ENCODE measurements at places on chromosomes 11 and 22. TPM values are rescaled to one million over a fixed set of nuclear protein-coding genes. Genes with fewer than 3 reads are reported as not detected.

DNA sequence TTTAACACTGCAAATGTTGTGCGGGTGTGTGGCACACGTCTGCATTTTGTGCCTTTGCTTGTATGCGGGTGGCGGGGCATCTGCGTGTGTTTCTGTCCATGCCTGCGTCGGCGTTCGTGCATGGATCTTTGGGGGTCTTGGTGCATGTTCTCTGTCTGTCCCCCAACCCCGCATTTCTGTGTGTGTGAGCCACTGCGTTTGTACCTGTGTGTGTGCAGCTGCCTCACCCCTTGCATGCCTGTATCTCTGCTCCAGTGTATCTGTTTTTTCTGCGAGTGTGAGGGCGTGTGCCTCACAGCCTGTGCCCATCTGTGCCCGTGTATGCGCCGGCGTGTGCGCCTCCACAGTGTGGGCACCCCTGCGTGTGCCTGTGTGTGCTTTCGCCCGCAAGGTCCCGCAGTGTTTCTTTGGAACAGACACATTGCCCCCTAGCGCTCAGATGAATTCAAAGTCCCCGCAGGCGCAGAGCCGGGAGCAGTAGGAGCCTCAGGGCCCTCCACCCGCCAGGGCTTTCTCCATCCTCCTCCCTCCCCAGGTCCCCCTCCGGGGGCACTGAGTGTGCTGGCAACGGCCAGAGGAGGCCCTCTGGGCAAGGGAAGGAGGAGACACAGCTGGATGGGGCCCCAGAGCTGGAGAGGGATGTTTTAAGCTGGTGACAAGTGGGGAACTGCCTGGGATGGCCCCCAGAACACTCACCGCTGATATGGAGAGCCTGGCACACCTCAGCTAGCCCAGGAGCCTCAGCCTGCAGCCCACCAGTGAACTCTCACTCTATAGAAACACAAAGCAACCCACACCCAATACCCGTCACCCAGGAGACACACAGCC lies 3.1 kb upstream of the MN1 start:
- peaks cover 46% of the 10 kb centered on the region for H3K4me1 ChIP-seq
- peak overlapping the region; percentile 48 for H3K4me3 ChIP-seq
- H3K27me3 ChIP-seq: no peaks in the 10 kb centered on the region
- no peaks in the 10 kb centered on the region for H3K36me3 ChIP-seq

The LTO1 gene
- 21.4 TPM for total RNA-seq

DNA sequence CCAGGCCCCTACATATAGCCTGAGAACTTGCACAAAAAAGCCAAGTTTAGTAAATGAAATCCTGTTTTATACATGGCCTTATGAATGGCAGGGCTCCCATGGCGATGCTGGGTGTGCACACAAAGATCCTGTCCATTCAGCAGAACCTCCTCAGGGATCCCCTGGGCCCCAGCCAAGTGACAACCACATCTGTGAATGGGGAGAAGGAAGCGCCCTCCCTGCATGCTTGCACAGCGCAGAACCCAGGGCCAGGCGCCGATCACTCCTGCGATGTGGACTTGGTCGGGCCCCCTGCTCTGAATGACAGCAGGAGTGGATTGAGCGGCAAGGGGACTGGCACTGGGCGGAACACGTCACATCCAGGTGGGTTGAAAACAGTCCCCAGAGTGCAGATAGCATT lies 4.5 kb upstream of the CDC42EP2 start:
- H3K4me1 ChIP-seq: peaks cover 35% of the 10 kb centered on the region
- no peaks in the 10 kb centered on the region for H3K36me3 ChIP-seq
- DNase-seq: no peak
- H3K27me3 ChIP-seq: no peaks in the 10 kb centered on the region
- no peak overlapping the region for H3K27ac ChIP-seq
- H3K4me3 ChIP-seq: no peak overlapping the region

The MAJIN gene
- total RNA-seq: not detected

DNA sequence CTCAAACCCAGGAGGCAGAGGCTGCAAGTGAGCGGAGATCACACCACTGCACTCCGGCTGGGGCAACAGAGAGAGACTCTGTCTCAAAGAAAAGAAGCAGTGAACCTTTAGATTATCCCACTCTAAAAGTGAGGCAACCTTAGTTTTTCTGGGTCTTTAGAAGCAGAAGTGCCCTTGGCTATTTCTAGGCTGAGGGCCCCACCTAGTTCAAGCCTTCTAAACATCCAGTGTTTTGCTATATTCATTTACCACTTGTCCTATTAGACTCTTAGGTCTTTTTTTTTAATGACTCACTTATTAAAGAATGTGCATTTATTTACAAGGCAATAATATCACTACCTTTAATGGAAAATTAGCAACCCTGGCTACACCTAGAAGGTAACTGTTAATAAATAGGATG lies 16.7 kb upstream of the EHF start:
- H3K27me3 ChIP-seq: peaks cover 6% of the 10 kb centered on the region
- no peaks in the 10 kb centered on the region for H3K36me3 ChIP-seq
- H3K27ac ChIP-seq: no peak overlapping the region
- peaks cover 7% of the 10 kb centered on the region for H3K4me1 ChIP-seq
- no peak for DNase-seq

The STIP1 gene
- 115 TPM for total RNA-seq

The BATF2 gene
- total RNA-seq: not detected

GRCh38 chr11:107651672-107652071 lies 60.2 kb downstream of the SLN start:
- no peak overlapping the region for H3K27ac ChIP-seq
- H3K27me3 ChIP-seq: peaks cover 29% of the 10 kb centered on the region
- H3K36me3 ChIP-seq: no peaks in the 10 kb centered on the region
- H3K4me1 ChIP-seq: no peaks in the 10 kb centered on the region
- H3K4me3 ChIP-seq: no peak overlapping the region

DNA sequence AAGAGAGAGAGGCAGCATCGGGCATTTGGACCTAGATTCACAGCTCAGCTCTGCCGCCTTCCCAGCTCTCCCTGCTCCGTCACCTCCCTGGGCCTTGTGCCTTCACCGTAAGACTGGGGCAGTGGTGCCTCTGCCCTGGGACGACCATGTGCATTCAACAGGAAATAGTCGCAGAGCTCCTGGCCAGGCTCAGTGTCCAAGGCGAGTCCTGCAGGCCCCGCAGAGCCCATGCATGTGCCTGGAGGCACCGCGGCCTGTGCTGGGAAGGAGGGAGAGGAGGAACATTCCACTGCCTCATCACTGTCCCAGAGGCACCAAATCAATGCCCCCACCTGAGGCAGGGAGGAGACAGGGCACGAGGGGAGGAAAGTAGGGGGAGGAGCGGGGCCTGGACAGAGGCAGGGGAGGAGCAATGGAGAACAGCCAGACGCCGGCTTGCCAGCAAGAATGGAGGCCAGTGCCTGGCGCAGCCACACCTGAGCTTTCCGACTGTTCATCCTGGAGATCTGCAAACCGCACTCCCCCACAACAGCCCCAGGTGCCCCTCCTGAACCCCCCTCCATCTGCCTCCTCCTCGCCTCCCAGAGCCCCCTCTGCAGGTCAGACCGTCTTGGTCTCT lies 74.4 kb upstream of the PRR5 start:
- peaks cover 10% of the 10 kb centered on the region for H3K27me3 ChIP-seq
- H3K4me3 ChIP-seq: no peak overlapping the region
- no peak overlapping the region for H3K27ac ChIP-seq

GRCh38 chr22:24423519-24424000 lies 3.8 kb upstream of the ADORA2A start:
- peak; percentile 90 for DNase-seq
- peak overlapping the region; percentile 38 for H3K4me3 ChIP-seq
- H3K27me3 ChIP-seq: no peaks in the 10 kb centered on the region
- no peaks in the 10 kb centered on the region for H3K36me3 ChIP-seq
- H3K4me1 ChIP-seq: peaks cover 12% of the 10 kb centered on the region

- H3K36me3 ChIP-seq: peaks cover 2% of the 10 kb centered on the region
- H3K27me3 ChIP-seq: no peaks in the 10 kb centered on the region
- no peak overlapping the region for H3K27ac ChIP-seq
- no peak for DNase-seq
- no peak overlapping the region for H3K4me3 ChIP-seq
- H3K4me1 ChIP-seq: no peaks in the 10 kb centered on the region
These were observed 27.3 kb downstream of the BDNF start for GRCh38 chr11:27672836-27673464.

The GAL gene
- not detected for total RNA-seq

The VSIG10L2 gene
- total RNA-seq: not detected

- H3K27me3 ChIP-seq: no peaks in the 10 kb centered on the region
- H3K27ac ChIP-seq: peak overlapping the region; percentile 97
- peaks cover 27% of the 10 kb centered on the region for H3K4me1 ChIP-seq
- DNase-seq: peak; percentile 53
These were observed 26.8 kb upstream of the RTL6 start for GRCh38 chr22:44524806-44525205.

GRCh38 chr11:130428316-130429119 lies at the start of gene ADAMTS8:
TSS of gene ADAMTS8 (minus strand) at chr11:130428609. CDS start at chr11:130428286, 323 bp downstream.
- peaks cover 16% of the 10 kb centered on the region for H3K4me1 ChIP-seq
- H3K27me3 ChIP-seq: peaks cover 61% of the 10 kb centered on the region
- H3K36me3 ChIP-seq: peaks cover 5% of the 10 kb centered on the region

The VWCE gene
- 10.7 TPM for total RNA-seq

GRCh38 chr11:22920939-22921565 lies 60.8 kb upstream of the CCDC179 start:
- H3K4me3 ChIP-seq: no peak overlapping the region
- H3K36me3 ChIP-seq: no peaks in the 10 kb centered on the region
- no peak overlapping the region for H3K27ac ChIP-seq
- H3K27me3 ChIP-seq: peaks cover 11% of the 10 kb centered on the region

The LRRC56 gene
- 3.7 TPM for total RNA-seq

DNA sequence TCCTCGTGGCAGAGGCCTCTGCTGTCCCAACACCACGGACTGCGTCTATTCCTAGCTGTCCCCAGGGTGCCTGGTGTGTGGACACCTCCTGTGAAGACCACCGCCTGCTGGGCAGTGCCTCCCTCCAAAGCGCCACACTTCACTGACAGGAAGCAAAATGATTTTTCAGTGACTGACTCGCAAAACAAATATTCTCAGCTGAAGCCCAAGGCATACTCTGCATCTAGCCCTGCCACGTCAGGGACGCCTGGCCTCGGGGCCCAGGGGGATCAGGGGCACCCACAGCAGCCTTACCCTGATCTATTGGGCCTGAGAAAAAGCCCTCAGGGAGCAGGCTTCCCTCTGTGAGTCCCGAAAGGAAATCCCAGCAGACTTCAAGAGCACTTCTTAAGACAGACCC lies 2.2 kb downstream of the BRD1 start:
- peak overlapping the region; percentile 85 for H3K4me3 ChIP-seq
- DNase-seq: no peak
- peaks cover 2% of the 10 kb centered on the region for H3K27me3 ChIP-seq

DNA sequence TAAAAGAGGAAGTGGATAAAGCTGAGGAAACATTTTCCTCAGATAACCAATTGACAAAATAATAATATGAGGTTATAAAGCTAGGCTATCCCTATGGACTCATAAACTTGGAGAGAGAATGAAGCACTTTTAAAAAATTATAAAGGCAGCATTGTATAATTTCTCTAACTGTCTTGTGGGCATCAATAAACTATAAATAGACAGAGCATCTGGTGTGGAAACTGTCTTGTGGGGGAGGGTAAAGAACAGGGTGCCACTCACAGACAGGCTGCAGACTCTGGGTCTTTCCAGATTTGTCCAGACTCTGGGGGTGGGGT lies 333.5 kb downstream of the BUD13 start:
- H3K36me3 ChIP-seq: no peaks in the 10 kb centered on the region
- no peak overlapping the region for H3K27ac ChIP-seq
- no peak overlapping the region for H3K4me3 ChIP-seq
- H3K4me1 ChIP-seq: no peaks in the 10 kb centered on the region
- no peak for DNase-seq
- H3K27me3 ChIP-seq: no peaks in the 10 kb centered on the region

DNA sequence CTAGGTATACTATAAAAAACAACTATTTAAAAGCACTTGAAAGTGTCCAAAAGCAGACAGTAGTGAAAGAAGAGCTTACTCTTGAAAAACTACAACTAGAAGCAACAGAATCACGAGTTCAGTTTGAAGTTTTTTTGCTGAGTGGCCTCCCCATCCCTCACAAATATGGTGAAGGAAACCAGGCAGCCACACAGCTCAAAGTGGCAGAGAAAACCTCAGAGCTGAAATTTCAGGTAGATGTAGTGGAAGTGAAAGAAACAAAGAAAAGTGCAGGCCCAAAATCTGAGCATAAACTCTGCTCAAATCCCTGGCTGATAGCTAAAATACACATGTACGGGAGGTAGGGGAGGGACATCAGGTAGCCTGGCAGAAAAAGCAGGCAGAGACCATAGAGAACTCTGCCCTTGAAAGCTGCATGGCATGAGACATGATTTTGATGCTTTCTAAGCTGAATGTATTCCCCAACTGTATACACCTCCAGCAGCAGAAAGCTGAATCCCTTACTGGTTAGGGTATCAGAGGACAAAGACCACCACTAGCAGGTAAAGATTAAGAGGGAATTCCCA lies 12.1 kb downstream of the BTBD10 start:
- H3K4me3 ChIP-seq: no peak overlapping the region
- no peak for DNase-seq
- no peaks in the 10 kb centered on the region for H3K36me3 ChIP-seq
- no peak overlapping the region for H3K27ac ChIP-seq

DNA sequence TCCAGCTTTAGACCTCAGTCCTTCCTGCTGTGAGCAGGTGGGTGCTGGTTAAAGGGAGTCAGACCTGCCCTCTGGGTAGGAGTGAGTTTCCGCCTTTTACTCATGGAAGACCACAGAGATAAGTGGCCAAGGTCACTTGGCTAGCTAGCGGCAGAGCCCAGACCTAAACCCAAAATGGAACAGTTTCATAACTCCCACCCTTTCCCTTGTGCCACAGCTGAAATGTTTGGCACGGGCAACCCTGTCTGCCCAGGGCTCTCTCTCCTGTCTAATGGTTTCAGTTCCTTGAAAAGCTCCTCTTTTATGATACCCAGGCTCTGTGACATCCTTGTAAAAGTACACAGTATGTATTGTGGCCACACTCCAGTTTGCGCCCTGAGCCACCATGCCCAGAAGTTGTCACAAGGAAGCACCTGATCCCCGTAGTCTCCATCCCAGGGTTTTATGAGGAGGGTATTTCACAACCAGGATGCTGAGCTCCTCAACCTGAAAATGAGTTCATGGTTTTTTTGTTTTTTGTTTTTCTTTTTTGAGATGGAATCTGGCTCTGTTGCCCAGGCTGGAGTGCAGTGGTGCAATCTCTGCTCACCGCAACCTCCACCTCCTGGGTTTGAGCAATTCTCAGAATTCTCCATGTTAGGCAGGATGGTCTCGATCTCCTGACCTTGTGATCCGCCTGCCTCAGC lies 5.1 kb downstream of the MB start:
- H3K27me3 ChIP-seq: peaks cover 33% of the 10 kb centered on the region
- H3K4me3 ChIP-seq: no peak overlapping the region
- H3K36me3 ChIP-seq: no peaks in the 10 kb centered on the region

DNA sequence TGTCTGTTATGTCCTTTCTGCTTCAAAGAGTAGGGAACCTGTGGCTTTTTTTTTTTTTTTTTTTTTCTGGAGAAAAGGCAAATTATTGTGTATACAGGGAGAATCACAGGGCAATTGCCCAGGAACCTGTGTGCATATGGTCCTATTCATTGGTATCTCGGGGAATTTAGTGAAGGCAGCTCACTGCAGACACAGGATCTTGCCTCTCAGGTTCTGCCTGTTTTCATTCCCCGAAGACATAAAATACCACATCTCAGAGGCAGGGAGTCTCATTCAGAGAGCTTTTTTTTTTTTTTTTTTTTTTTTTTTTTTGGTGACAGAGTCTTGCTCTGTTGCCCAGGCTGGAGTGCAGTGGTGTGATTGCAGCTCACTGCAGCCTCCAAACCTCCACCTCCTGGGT lies 88.3 kb downstream of the OSBP2 start:
- no peaks in the 10 kb centered on the region for H3K27me3 ChIP-seq
- H3K4me3 ChIP-seq: no peak overlapping the region
- DNase-seq: no peak
- no peaks in the 10 kb centered on the region for H3K36me3 ChIP-seq

The MMP26 gene
- total RNA-seq: not detected

GRCh38 chr22:32040324-32040904 lies 2.6 kb upstream of the SLC5A1 start:
- H3K36me3 ChIP-seq: no peaks in the 10 kb centered on the region
- DNase-seq: no peak
- peaks cover 29% of the 10 kb centered on the region for H3K27me3 ChIP-seq
- no peaks in the 10 kb centered on the region for H3K4me1 ChIP-seq
